AG08396 (cell line): ENCODE measurements at places on chromosomes 12 and 14.

DNA sequence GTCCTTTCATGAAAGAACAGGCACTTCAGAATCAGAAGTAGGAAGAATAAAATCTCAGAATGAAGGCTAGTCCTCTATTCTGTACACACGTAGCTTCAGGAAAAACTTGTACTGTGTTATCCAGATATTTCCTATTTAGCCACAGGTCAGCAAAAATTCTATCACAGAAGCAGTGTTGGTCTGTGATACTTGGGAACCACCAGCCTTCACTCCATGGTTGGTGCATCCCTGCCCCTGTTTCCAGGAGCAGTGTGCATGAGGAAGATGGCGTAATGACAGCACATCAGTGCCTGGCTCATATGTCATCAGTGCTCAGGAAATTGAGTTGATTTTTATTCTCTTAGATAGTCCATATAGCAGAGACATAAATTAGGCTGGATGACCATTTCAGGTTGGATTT lies 87.7 kb downstream of the SAMD4A start:
- no peak for DNase-seq

DNA sequence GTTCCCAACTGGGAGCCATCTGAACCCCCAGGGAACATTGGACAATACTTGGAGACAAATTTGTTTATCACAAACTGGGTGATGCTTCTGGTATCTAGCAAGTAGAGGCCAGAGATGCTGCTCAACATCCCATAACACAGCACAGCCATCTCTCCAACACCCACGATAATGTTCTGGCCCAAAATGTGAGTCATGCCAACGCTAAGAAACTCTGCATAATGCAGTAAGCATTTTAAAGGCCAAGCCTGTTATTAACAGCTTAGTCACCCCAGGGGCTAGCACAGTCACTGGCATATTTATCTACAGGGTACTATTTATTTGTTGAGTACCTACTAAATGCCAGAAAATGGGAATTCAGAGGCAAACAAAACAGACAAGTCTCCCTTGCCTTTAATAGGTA lies 873.1 kb upstream of the TMEM132C start:
- peak; percentile 76 for DNase-seq

GRCh38 chr12:12481631-12482030 lies 81.0 kb downstream of the DUSP16 start:
- no peak for DNase-seq

DNA sequence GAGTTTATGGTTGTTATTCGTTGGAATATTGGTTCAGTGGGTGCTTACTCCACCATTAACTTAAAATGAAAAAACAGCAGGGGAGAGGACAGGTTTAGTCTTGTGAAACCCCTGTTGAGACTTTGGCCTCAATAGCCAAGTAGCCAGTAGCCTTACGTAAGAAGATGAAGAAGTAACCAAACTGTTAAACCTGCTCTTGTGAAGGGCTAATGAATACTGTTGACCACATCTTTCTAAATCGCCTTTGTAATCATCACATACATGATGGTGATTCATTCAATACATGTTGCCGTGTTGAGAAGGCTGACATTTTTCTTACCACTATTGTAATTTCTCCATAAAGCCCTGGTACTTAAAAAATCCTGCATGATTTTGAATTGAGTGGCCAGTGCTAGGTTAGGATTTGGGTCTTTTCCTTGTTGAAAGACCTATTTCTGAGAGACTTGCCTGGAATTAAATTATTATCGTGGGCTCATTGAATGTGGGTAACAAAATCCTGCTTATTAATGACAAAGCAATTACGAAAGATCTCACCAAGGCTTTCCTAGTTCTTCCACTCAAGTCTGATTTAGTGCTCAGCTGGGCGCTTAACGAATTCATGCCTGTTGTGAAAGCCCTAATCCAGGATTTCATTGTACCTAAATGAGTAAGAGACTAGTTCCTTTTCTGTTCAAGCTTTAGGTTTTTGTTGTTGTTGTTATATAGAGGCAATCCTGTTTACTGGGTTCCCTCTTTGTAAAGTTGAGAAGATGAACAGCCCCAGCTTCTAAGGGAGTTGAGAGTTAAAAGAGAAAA lies 333.1 kb downstream of the FUT8 start:
- no peak for DNase-seq

DNA sequence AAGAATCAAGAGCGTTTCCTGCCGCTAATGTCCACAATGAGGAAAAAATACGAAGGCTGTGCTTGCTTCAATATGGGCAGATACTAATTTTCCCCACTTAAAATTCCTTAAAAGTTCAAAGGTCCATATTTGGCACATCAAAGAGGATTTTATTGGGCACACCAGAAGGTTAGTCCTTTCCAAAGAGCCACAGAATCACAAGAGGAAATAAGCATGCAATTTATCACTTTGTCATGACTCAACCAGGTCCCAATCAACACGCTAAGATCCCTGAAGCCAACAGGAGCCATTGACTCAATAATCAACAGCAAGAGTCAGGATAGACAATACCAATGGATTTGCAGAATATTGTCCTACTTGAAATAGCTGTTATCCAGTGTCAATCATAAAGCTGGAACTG lies 80.6 kb downstream of the MAP1LC3B2 start:
- DNase-seq, result no peak

GRCh38 chr14:78254911-78255461 lies 84.8 kb downstream of the NRXN3 start:
- peak; percentile 49 for DNase-seq

- DNase-seq, result no peak
Observed at GRCh38 chr12:122009741-122010140, 11.9 kb upstream of the BCL7A start.

GRCh38 chr12:110343114-110343513 lies 60.4 kb downstream of the ANAPC7 start:
- no peak for DNase-seq

DNA sequence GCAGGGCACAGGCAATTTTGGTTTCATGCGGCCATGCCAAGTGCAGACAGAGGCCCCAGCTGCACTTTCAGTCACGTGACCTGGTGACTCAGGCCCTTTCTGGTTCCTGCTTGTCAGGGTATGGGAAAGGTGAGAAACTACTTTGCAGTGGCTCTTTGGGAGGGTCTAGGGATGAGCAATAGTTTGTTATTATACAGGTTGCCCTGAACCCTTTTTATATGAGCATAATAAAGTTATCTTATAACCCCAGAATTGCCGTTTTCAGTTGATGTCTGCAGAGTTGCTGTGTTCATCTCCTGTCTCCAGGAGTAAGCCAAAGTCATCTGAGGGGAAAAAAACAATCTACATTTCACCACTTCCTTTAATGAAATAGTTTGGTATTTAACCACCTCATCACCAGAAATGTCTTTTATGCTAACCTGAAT lies 30.9 kb upstream of the EMP1 start:
- DNase-seq, result peak; percentile 62

DNA sequence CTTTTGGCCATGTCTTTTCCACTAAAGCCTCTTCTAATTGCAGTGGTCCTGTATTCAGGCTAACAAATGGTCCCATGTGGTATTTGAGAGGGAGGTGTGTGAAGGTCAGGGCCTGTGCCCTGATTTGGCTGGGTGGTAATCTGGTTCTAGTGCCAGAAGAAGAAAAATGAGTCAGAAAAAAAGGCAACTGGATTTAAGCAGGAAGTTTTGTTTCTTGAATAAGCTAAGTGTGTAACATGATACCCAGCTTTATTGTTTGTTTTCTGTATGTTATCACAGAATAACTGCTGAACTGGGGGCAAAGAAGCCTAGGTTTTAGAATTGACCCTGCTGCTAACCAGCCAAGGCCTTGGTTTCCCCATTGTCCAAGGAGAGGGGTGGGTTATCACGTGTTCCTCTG lies 134.0 kb downstream of the ANO6 start:
- no peak for DNase-seq

DNA sequence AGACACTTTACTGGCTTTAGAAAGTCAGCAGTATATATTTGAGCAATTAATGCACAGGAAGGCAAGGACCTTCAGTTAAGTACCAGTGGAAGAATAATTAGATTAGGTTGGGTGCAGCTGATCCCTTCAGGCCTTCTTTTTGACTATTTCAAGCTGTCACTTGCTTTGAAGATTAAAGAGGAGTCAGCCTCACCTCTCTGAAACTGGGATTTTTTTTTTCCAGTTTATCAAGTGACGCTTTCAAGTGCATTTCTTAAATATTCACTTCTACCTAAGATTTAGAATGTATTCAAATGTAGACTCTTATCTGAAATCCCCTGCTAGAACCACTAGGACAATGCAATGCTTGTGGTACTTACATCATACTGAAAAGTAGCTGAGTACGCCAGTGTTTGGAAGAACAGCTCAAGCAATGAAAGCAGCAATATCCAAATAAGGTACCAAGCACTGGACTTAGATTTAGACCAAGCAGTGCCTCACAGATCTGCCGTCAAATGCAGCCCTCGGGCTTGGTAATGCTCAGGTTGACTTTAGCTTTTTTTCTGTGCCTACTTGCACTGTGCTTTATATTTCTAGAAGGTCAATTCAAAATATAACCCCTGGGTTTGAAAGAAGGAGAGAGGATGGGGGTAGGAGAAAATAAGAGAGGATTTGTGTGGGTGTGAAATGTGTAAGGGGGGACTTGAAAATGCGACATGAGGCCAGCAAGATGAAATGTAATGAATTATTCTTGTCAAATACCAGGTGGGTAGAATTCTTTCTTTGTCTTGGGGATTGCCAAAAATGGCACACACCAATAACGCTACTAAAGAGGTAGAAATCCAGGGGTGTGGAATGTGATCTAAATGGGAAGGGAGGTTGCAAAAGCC lies 3.7 kb upstream of the FERMT2 start:
- DNase-seq, result no peak

GRCh38 chr14:104421892-104422828 lies 157.4 kb upstream of the C14orf180 start:
- no peak for DNase-seq

GRCh38 chr12:114902665-114903064 lies 218.7 kb upstream of the TBX3 start:
- DNase-seq, result no peak

- no peak for DNase-seq
Observed at GRCh38 chr12:93200291-93200917, 177.3 kb upstream of the NUDT4 start.

- no peak for DNase-seq
Observed at GRCh38 chr14:50541159-50541567, 8.8 kb upstream of the MAP4K5 start.

- no peak for DNase-seq
Observed at GRCh38 chr12:105158876-105159275, 51.3 kb downstream of the WASHC4 start.

DNA sequence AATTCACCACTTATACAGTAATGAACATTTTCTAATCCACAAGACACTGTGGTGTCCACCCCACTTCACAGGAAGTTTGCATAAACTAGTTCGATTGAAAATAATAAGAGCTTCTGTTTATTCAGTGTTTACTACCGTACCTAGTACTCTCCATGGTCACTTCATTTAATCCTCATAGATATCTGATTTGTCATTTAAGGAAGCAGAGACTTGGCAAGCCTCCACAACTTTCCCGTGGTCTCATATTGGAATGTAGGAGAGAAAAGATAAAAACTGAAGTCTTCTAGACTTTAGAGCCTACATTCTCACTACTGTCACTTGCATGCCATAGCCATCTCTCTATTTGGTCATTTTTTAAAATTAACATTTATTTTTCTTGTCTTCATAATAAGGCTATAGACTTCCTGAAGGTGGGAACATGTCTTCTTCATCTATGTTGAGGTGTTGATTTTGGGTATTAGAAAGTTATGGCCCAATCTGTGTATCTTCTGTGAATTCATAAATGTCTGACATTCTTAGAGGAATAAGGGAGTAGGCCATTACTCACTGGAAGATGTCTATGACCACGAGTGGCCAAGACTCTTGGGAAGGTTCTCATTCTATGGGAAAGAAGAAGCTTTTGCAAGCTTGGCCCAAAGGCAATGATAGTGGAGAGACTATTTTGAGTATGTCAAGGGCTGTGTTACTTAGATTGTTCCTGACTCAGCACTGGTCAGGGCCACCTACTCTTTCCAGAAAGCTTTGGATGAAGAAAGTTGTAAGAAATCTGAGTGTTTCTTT lies 423.7 kb downstream of the LRIG3 start:
- no peak for DNase-seq

- no peak for DNase-seq
Observed at GRCh38 chr12:67348683-67349082, 79.5 kb downstream of the CAND1 start.

DNA sequence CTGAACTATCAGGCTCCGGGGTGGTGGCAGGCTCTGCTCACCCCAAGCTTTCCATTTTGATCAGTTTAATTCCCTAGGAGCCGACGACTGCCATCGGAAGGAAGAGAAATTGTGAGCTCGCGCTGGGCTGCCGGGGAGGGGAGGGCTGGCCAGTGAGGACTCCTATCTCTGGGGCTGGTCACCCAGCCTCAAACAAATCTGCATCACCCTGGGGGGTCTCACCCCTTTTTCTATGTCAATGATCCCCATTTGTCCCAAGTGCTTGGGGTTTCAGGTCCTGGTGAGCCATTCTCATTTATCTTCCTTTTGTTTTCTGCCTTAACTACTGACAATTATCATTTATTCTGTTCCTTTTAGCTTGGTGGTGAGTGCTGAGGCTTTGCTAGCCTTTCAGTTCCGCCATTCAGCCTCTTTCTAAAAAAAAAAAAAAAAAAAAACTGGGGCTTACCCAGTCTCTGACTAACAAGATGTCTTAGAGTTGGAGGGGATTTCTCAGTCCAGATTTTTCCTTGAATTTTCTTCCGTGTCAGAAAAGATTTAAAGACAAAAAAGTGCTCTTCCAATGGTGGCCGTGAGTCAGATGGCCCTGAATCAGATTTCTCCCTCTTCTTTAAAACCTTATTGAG lies 22.8 kb upstream of the USP44 start:
- DNase-seq, result no peak
